PC-3 (cell line): ENCODE measurements at places on chromosomes 7 and 10. TPM values are rescaled to one million over a fixed set of nuclear protein-coding genes. Genes with fewer than 3 reads are reported as not detected.

Gene CTAGE4
- 1.4 and 1.6 TPM in 2 replicates for total RNA-seq

Gene COBL
- 8.6 and 8.8 TPM in 2 replicates for total RNA-seq

Gene VIPR2
- not detected in 2 replicates for total RNA-seq

Gene ELMO1
- not detected in 2 replicates for total RNA-seq

DNA sequence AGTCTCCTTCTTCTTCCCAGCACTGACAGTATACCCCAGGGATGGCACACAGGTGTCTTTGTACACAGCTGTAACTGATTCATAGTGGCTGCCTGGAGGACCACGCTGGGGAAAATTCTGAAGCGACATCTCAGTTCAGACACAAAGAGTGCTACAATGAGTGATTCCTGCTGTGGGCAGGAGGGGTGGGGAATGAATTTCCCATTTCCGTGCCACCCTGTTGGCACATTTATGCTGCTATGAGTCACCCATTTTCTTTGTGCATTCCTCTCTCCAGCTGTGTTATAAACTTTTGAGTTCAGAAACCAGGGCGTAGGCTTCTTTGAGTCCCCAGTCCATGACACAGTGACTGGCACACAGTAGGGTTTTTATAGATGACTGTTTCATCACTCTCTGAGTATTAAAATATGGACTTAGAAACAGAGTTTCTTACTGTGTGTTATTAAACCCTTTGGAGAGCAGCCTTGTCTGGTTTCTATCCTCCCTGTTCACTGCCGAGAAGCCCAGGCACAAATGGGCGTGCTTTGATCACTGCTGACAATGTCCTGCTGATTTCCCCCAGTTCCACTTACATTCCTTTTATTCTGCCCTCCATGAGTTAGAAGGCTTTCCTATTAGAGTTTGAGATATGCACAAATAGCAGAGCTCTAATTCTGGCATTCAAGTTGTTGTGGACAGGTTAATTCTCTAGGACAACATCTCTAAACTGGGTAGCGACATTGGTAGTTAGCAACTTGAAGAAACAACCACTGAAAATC is 24.0 kb upstream of the NPS start:
- peak; percentile 48 for DNase-seq
- H3K4me3 ChIP-seq = no peak overlapping the region
- H3K27me3 ChIP-seq = peaks cover 18% of the 10 kb centered on the region
- H3K4me1 ChIP-seq = no peaks in the 10 kb centered on the region
- no peak overlapping the region for H3K27ac ChIP-seq

DNA sequence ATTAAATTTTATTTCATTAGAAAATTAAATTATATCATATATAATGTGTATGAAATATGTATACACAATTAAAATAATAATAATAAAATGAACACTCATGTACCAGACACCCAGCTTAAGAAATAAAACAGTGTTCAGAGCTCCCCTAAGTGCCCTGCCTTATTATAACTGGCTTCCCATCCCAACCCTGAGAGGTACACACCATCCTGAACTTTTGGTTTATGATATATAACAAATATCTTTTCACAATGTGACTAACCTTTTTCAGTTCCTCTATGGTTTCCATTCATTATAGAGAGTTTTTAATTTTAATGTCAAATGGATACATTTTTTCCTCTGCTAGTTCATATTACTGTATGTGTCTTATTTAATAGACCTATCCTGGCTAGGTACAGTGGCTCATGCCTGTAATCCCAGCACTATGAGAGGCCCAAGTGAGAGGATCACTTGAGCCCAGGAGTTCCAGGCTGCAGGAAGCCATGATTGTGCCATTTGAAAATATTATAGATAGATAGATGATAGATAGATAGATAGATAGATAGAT is 24.0 kb upstream of the STEAP2 start:
- H3K4me1 ChIP-seq = no peaks in the 10 kb centered on the region; the same call in 1 of the 2 replicates
- DNase-seq = no peak
- no peaks in the 10 kb centered on the region for H3K27me3 ChIP-seq
- H3K36me3 ChIP-seq = no peaks in the 10 kb centered on the region

GRCh38 chr7:105462765-105463420 is 59.2 kb downstream of the PUS7 start:
- DNase-seq = no peak
- no peaks in the 10 kb centered on the region for H3K27me3 ChIP-seq
- H3K4me1 ChIP-seq = no peaks in the 10 kb centered on the region
- peaks cover 11% of the 10 kb centered on the region for H3K36me3 ChIP-seq
- H3K27ac ChIP-seq = no peak overlapping the region

DNA sequence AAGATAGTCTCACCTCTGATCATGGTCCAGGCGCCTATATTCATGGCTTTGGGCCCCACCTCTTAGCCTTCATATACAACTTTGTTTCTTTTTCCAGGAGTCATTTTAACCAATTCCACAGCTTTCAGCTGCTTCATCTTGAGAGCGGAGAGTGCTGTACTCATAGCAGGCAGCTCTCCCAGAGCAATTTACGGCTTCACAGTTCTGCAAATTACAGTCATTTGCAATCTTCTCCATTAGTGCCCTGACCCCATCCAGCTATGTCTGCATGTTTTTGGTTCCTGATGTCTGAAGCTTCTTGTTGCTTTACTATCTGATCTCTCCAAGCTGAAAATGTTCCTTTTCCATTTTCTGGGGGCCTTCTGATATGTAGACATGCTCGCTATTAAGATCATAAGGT is 18.0 kb upstream of the MEST start:
- no peak overlapping the region for H3K27ac ChIP-seq
- no peak for DNase-seq
- no peaks in the 10 kb centered on the region; the same call in 1 of the 2 replicates for H3K36me3 ChIP-seq
- no peak overlapping the region for H3K4me3 ChIP-seq
- no peaks in the 10 kb centered on the region for H3K27me3 ChIP-seq

Gene POU6F2
- total RNA-seq = not detected in 2 replicates

DNA sequence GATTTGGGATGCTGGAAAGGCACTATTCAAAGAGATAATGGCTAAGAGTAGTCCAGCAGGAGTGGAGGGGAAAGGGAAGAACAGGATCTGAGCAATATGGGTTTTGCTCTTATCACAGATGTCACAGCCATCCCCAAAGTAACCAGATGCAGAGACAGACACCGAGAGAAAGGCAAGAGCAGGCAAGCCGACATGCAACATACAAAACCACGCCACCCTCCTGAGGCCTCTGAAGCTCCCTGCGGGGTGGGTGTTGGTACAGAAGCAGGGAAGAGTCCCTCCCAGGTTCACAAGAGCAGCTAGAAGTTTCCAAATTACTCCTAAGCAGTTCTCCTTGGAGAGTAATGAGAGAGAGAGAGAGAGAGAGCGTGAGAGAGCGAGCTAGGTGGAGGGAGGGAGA is 10.8 kb upstream of the C10orf53 start:
- H3K27me3 ChIP-seq = peaks cover 98% of the 10 kb centered on the region
- no peaks in the 10 kb centered on the region for H3K36me3 ChIP-seq
- no peak for DNase-seq
- H3K4me3 ChIP-seq = no peak overlapping the region
- H3K27ac ChIP-seq = no peak overlapping the region
- H3K4me1 ChIP-seq = no peaks in the 10 kb centered on the region

DNA sequence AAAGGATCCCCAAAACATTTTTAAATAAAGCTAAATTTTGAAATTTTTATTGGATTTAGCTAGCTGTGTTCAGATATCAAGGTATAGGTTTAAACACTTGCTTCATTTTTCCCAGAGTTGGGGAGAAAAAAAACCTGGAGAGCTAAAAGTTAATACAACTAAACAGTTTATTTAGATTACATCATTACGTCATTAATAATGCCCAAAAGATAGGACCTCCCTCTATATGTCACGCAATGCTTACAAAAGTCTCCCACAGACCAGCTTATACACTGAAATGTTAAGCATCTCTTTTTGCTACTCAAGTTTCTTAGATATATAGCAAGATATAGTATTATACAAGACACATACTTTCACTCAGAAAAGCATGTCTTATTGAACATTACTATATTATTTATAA is 160.0 kb upstream of the SEMA3E start:
- H3K4me1 ChIP-seq = no peaks in the 10 kb centered on the region
- no peaks in the 10 kb centered on the region; the same call in 1 of the 2 replicates for H3K27me3 ChIP-seq
- H3K4me3 ChIP-seq = no peak overlapping the region
- H3K36me3 ChIP-seq = no peaks in the 10 kb centered on the region
- H3K27ac ChIP-seq = no peak overlapping the region

GRCh38 chr7:134480730-134481129 is 21.8 kb upstream of the AKR1B1 start:
- peak; percentile 78 for DNase-seq
- H3K4me1 ChIP-seq = peaks cover 16% of the 10 kb centered on the region
- no peak overlapping the region for H3K4me3 ChIP-seq
- H3K27ac ChIP-seq = no peak overlapping the region
- H3K27me3 ChIP-seq = no peaks in the 10 kb centered on the region

DNA sequence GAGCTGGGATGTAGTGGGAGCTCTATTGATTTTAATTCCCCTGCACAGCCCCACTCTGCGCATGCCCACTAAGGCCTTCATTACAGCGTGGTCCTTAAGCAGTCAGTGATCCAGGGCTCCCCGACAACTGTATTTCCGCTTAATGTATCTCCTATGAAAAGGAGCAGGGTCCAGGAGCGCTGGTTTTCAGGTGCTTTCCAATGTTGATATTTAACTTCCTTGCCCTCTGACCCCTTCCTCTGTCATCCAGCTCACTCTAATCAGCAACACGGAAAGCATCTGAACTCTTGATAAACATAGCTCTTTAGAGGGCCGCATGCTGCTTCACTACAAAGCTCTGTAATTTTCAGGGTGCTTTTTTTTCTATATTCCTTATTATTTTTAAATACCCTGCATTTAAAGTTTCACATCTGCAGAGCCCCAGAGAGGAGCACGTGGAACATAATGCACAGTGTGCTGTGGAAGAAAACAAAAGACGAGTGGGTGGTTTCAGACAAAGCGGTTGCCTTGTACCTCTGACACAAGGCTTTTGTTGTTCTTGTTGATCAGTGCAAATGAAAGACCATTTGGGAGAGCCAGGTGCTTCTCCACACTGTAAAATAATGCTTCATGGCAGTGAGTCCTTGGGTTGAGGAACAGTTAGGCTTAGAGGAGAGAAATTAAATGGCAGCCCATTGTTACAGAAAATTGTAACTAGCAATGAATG is 465.9 kb upstream of the CELF2 start:
- no peak overlapping the region for H3K4me3 ChIP-seq
- H3K27me3 ChIP-seq = no peaks in the 10 kb centered on the region
- DNase-seq = no peak
- no peak overlapping the region for H3K27ac ChIP-seq
- no peaks in the 10 kb centered on the region for H3K36me3 ChIP-seq

Gene SPDYE6
- not detected in 2 replicates for total RNA-seq

DNA sequence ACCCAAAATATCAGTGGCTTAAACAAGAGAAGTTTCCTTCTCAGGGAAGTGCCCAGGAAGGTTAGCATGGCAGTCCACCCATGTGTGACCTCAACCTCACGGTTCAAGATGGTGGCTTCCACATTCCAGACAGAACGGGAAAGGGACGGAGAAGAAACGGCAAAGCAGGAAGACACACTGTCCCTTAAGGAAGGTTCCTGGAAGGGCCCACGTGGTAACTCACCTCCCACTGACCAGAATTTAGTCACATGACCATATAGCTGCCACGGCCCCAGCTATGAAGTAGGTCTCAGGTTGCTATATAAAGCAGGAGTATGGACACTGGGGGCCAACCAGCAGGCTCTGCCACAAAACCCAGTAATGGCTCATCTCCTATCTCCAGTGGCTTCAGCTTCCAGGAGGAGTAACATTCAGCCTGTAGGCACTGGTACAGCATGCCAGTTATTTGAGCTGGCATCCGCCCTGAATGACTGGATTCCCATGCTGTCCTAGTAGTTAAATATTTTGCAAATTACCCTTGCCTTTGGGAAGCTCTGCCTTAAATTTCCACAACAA is 278.5 kb upstream of the KLF14 start:
- no peaks in the 10 kb centered on the region for H3K27me3 ChIP-seq
- H3K36me3 ChIP-seq = no peaks in the 10 kb centered on the region
- no peak overlapping the region for H3K27ac ChIP-seq
- no peak overlapping the region for H3K4me3 ChIP-seq
- peaks cover 56% of the 10 kb centered on the region for H3K4me1 ChIP-seq
